ENCODE measurements at places on chromosomes 6 and 20.

GRCh38 chr6:83247471-83247870 is 54.3 kb downstream of the RWDD2A start:
- no peak for DNase-seq

DNA sequence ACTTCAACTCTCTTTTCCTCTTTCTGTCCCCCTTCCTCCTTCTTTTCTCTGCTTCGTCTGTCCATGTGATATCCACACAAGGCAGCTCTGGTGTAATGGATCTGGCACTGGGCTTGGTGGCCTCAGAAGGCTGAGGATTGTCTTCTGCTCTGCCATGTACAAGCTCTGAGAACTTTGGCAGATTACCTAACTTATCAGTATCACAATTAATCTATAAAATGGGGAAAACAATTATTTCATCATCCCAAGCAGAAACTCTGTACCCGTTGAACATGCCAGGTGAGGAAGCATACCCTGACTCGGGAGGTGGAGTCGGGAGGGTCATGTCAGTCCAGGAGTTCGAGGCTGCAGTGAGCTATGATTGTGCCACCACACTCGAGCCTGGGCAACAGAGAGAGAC is 10.6 kb downstream of the RNF144B start:
- no peak for DNase-seq

DNA sequence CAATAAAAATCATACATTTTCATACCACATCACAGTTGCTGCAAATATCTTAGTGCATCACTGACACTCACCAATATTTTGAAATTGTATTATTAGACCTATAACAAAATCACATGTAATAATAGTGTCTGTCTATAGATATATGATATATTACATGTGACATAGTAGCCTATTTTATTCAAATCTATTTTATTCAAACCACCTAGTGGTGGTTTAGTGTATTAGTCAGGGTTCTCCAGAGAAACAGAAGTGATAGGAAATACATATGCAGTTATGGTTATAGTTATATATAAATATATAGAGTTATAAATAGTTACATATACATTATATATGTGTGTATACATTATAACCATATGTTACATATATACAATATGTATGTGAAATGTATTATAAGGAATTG is 366.5 kb upstream of the ARID1B start:
- DNase-seq = no peak

DNA sequence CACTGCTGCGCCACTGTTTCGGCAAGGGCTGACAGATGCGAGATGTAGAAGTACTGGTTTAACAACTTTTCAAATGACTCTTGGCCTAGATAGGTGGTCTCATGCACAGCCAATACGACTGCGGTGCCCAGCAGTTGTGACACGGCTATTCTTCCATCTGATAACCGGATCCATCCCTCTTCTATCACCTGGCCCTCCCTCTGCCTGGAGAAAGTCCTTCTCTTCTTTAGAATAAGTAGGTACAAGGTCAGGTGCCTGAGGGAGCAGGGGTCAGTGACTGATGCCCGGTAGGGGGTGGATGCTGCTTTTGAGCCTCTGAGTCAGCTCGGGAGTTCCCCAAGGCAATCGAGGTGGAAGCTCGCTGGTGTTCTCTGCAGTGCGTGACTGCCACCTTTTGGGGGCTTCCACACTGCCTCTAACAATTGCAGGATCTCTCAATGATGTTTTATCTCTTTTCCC is 166.8 kb upstream of the GRIK2 start:
- DNase-seq = no peak
